ENCODE measurements at places on chromosomes 5 and 9.

- no peak for DNase-seq
These were observed 335.3 kb upstream of the TLE4 start for GRCh38 chr9:79236466-79236865.

GRCh38 chr5:56170557-56170956 is 62.6 kb downstream of the ANKRD55 start:
- no peak for DNase-seq

DNA sequence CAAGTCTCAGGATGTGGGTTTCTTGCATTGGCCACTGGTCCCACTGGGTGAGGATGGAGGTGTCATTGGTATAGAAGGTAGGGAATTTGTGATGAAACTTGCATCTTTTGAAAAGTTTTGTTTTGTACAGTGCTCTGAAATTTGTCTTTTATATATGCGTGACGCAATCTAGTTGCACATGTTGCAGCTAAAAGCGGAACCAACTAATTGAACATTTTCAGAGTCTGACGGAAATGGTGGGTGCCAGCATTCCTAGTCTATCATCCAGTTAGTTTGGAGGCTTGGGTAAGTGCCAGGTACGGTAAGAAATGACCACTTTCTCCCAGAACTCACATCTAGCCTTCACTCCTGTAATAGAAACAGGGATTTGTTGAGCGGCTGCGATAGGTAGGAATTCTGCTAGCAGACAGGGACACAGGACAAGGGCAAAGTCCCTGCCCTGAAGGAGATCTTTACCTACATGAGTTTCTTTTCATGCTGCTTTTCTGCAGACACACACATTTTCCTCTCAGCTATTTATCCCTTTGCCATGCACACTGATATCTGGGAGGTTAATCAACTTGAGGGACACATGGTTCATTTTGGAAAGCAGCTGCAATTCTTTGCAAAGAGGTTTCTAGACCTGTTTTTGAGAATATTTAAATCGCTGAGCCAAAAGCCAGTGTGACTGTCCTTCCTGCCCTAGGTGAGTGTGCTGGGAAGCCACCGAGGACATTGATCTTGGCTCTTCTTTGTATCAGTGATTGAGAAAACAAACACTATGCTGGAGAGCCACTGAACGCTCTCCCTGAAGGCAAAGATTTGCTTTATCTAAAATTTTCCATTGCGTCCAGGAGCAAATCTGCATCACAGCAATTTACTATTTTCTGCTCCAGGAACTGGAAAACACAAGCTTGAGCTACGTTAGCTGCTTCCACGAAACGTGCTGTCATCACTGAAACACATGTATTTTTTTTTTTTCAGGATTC is 89.7 kb downstream of the DAP start:
- DNase-seq, result no peak

DNA sequence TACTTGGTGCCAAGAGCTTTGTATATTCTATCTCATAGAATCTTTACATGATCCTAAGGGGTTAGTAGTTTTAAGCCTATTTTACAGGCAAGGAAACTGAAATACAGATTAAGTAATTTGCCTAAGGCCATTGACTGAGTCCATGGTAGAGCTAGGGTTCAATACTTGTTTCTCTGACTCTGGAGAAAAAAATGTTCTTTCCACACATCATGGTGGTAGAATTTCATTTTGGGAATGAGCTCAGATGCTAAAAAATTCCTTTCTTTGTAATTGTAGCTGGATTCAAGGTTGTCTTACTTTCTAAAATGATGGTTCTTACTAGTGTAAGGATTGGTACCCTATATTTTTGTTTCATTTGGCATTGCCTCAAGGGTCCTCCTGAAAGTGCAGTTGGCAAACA is 86.0 kb downstream of the ANKRD55 start:
- DNase-seq, result no peak

GRCh38 chr5:67222243-67223025 is 25.8 kb upstream of the CD180 start:
- DNase-seq, result no peak

GRCh38 chr5:38410304-38410990 is 146.0 kb downstream of the LIFR start:
- no peak for DNase-seq

DNA sequence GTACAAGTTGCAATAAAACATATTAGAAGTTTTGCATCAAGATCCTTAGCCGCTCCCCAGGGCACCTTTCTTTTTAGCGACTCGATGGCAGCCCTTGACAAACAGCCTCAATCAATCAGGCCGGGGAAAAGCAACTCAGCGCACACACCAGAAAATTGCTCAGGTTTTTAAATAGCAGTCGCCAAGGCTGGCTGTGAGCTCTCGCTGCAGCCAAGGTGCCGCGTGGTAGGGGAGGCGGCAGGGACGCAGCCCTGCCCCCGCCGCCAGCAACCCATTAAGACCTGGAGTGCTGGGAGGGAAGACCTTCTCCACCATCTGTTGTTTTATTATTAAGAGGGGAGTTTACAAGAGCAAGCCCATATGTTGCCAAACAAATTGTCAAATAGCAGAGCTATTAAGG is 22.6 kb downstream of the ASS1 start:
- DNase-seq, result no peak

- DNase-seq, result no peak
These were observed 17.7 kb upstream of the ANXA1 start for GRCh38 chr9:73133921-73134407.

GRCh38 chr9:32344551-32345182 is 39.8 kb upstream of the ACO1 start:
- DNase-seq, result no peak

DNA sequence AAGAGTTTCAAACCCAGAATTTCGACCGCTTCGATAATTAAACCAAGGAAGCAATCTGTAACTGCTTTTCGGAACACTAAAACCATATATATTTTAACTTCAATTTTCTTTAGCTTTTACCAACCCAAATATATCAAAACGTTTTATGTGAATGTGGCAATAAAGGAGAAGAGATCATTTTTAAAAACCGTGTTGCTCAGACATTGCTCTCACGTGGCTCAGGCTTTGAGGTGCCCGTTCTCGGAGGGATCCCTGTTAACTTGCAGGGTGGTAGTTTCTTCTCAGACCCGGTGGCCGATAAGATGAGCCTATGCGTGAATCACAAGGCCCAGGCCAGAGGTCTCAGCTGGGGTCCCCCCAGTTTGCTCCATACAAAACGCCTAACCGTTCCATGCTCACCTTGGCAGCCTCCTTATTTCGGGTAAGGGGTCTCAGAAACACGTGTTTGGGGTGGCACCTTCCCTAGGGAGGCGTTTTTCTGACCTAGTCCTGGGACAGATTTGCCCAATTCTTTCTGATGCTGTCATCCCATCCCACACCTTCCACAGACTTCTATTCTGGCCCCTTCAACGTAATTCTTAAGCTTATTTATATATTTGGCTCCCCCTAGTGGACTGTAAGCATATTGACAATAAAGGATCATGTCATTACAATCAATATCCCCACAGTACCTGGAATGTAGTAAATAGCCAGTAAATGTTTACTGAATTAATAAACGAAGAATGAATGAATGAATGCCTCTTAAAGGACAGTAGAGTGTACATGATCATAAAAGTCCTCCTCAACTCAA is 48.1 kb downstream of the THBS4 start:
- no peak for DNase-seq

GRCh38 chr5:8366266-8366665 is 497.3 kb downstream of the MTRR start:
- no peak for DNase-seq

DNA sequence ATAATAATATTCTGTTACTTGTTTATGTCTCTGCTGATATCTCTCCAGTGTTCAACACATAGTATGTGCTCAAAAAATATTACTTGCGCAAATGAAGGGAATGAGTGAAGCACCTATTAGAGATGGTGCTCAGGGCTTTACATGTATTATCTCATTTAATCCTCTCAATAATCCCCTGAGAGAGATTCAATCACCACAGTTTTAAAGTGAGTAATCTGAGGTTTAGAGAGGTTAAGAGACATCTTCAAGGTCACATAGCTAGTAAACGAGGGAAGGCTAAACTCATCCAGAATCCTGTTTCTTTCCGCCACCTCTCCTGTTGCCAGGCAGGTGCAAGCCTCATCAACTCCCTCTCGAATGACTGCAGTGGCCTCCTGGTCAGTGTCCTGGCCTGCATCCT is 82.0 kb downstream of the UGCG start:
- no peak for DNase-seq

GRCh38 chr9:19371942-19372341 is 8.1 kb downstream of the RPS6 start:
- no peak for DNase-seq

- no peak for DNase-seq
These were observed 306.1 kb upstream of the ZNF608 start for GRCh38 chr5:125052584-125052983.

GRCh38 chr9:86763791-86764190 is 183.5 kb downstream of the GAS1 start:
- no peak for DNase-seq
